ENCODE measurements at places on chromosomes 4 and X.

DNA sequence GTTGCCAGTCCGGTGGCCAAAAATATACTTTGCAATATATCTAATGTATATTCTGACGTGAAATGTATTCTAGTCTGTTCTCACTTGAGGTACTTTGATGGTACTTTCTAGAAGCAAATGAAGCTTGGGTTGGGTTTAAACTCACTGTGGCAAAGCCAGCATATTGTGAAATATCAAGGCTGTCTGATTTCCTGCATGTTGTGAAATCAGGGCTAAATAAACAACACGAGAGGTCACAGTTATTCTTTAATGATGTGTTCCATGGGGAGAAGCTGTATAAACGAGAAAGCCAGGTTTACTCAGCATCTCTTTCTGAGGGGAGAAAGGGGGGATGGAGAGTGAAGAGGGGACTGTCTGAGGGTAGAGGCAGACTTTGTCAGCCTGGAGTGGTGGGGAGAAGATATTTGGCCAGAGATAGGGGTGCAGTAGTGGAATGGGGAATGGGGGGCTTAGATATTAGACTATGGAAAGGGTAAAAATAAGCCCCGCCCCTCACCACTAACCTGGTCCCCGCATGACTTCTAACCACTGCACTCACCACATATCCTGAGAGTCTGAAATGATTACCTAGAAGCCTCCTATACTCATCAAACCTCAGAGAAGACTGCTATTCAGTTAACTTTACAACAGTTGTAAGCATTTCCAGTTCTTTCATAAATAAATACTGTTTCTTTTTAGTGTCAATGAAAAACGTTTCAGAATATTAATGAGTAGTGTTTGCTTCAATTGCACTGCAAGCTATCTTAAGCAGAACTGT is 5.9 kb upstream of the SCARB2 start:
- DNase-seq = no peak

DNA sequence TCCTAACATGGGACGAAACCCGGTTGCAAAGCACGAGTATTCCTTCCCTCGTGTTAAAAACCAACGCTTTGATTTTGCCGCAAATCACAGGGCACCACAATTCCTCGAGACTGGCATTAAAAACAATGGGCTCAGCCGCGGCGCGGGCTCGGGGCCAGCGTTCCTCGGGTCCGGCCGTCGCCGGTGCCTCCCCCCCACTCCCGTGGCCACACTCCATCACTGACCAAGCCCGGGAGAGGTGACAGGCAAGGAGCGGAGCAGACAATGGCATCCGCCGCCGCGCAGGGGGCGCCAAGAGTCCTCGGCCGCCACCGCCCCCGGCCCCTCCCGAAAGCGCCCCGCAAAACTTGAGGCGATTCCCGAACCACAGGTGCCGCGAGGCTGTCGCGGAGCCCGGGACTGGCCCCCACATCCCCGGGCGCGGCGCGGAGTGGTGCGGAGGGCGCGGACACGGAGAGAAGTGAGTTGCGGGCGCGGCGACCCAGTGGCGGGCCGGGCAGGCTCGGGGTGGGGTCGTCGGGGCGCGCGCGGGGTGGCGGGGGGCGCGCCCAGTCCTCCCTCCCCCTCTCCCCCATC is 445 bp downstream of the AP1S2 start:
- no peak for DNase-seq

DNA sequence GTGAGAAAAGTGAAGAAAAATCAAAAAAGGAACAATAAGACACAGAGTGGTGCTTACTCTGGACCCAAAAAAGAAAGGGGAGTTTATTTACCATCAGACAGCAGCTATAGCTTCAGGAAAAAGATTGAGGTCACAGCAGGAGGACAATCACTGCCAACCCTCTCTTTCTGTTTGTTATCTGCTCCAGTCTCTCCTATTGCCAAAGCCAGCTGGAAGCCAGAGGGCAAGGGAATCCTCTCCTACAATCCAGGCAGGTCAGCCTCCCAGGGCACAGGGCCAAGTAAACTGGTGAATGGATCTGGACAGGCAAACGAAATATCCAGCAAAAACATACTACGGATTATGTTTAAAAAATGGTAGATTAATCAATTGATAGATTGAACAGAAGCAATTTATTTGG is 306.9 kb upstream of the SLIT2 start:
- no peak for DNase-seq

- no peak for DNase-seq
Observed at GRCh38 chr4:8185930-8186329, 13.2 kb upstream of the SH3TC1 start.

DNA sequence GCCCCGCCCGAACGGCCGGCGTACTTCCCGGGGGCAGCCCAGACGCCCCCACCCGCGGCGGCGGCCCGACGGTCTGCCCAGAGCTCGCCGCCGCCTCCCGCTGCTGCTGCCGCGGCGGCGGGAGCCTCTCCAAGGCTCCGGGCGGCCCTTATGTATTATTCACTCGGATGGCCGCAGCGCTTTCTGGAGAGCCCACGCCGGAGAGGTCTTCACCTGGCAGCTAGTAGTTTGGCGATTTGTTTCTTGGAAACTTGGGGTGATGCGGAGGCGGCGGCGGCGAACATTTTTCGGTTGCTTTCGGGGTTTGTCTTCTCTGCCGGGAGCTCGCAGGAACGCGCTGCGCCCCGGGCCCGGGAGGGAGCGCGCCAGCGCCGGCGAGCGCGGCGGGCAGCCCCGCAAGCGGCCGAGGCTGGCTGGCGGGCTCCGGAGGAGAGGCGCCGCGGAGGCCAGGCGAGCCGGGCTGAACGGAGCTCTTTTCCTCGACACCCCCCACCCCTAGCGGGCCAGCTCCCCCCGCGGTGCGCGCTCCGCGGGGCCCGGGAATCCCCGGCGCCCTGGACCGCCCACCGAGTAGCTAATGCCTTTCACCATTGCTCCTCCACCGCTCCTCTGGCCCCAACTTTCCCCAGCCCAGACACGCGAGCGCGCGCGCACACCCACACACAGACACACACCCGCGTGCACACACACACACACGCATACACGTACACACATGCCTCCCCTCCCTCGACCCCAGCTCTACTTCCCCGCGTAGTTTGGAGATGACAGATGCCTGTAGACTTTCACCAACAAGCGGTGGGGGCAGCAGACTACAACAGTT is 113.5 kb downstream of the DHX15 start:
- DNase-seq = no peak

GRCh38 chr4:40507977-40508376 is 121.7 kb downstream of the RBM47 start:
- DNase-seq = no peak

- no peak for DNase-seq
Observed at GRCh38 chrX:123271902-123272301, 87.8 kb downstream of the GRIA3 start.

DNA sequence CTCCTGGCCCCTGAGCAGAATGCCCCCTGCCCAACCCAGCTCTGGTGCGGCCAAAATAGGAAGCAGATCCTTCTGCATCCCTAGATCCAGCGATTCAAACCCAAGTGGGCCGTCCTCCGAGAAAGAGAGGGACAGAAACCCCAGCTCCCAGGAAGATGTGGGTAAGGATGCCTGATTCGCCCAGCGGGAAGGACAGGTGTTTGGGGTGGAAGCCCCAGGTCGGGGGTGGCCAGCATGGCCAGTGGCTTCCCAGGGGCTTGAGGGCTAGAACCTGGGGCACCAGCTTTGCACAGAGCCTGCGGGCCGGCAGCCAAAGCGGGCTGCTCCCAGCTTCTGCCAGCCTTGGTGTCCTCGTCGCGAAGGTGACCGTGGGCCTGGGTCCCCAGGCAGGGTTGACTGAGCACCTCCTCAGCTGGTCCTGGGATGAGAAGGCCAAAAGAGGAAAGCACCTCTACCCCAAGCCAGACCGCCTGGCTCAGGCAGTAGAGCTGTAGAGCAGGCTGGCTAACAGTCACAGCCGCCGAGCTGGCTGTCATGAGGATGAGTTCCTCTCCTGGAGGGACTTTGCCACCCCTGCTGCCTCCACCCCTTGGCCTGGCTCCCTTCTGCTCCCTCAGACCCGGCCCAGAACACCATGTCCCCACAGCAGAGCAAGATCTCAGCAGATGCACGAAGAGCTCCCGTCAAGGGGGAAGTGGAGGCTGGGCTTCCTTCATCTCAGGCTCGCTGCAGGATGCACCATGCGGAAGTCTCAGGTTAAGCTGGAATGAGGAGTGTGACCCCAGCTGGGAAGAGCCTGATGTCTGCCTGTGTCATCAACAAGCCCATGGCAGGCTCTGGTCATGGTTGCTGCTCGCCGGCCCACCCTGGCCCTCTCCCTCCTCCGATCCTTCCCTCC is 59.9 kb downstream of the CPZ start:
- DNase-seq = no peak

GRCh38 chrX:37302569-37302968 is 46.6 kb upstream of the PRRG1 start:
- no peak for DNase-seq

DNA sequence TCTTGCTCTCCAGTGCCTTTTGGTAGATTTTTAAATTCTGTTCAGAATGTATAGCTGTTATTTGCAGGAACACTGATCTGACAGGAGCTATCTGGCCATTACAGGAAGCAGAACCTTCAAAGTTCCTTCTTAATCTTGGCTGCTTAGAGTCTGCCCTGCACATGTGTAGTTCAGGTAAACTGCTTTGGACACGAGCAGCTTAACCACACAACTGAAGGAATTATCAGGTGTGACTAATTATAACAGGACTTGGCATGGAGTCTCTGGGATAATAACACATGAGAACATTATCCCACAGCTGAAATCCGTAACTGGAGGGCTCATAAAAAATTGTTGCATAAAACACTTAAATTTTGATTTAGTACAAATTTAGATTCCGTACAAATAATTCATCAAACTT is 11.6 kb upstream of the ING2 start:
- DNase-seq = no peak

DNA sequence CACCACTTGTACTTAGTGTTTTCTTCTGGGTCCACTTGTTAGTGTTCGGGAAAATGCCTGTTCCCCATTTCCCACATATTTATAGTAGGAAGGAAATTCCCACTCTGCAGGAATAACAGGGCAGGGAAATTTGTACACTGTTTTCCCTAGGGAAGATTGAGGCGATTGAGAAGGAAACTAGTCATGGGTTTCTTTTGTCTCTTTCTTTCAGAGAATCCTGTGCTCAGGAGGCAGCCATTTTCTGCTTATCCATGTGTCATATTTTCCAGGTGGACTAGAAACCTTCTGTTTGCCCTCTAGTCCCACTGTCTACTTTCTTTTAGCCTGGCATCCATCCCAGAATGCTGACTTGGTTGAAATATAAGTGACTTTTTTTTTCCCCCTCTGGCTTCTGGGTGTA is 299.1 kb upstream of the ANKRD50 start:
- no peak for DNase-seq

DNA sequence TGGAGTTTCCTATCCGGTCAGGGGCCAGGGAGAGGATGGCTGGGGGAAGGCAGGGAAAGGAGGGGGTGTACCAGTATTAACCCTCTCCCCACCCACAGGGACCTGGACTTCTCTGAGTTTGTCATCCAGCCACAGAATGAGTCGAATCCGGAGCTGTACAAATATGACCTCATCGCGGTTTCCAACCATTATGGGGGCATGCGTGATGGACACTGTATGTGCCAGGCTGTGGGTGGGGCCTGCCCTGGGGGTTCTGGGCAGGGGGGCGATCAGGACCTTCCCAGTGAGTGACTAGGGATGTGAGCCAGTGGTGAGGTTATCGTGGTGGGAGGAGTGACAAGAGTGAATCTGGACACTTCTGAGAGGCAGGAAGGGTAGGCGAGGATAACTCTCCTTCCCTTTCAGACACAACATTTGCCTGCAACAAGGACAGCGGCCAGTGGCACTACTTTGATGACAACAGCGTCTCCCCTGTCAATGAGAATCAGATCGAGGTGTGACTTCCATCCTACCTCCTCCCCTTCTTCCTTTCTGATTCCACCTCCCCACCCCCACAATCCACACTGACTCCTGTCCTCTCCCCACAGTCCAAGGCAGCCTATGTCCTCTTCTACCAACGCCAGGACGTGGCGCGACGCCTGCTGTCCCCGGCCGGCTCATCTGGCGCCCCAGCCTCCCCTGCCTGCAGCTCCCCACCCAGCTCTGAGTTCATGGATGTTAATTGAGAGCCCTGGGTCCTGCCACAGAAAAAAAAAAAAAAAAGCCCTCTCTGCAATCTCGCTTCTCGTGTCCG is 14.6 kb downstream of the USP11 start:
- no peak for DNase-seq

DNA sequence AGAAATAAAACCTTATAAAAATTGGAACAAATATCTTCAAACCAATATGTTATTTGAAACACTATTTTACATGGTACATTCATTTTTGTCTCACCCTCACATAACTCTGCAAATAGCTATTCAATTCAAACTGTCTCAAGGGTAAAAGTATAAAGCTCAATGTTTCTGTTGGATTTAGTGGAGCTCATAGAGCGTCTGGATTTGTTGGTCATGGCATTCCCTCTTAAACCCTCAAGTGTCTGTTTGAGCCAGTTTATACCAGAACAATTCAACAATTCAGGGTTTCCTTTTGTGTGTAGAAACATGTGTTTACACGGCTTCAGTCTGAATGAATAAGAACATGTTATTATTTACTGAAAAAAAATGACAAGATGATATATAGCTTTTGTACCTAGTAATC is 161.6 kb downstream of the PCDH18 start:
- DNase-seq = no peak

GRCh38 chrX:133171962-133172708 is 46.0 kb downstream of the TFDP3 start:
- DNase-seq = no peak

GRCh38 chr4:3724319-3725231 is 41.6 kb upstream of the ADRA2C start:
- DNase-seq = no peak

GRCh38 chr4:101682946-101683345 is 107.6 kb upstream of the BANK1 start:
- no peak for DNase-seq

DNA sequence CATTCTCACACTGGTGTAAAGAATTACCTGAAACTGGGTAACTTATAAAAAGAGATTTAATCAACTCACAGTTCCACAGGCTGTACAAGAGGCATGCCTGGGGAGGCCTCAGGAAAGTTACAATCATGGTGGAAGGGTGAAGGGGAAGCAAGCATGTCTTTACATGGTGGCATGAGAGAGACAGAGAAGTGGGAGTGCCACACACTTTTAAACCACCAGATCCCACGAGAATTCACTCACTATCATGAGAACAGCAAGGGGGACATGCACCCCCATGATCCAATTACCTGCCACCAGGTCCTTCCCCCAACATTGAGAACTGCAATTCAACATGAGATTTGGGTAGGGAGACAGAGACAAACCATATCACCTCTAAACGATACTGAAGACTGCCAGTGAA is 23.0 kb downstream of the EPGN start:
- no peak for DNase-seq

- DNase-seq = no peak
Observed at GRCh38 chr4:172096786-172097185, 283.6 kb downstream of the GALNTL6 start.

- DNase-seq = no peak
Observed at GRCh38 chr4:32658019-32658418, 1937.8 kb downstream of the PCDH7 start.

GRCh38 chr4:118790544-118790943 is 45.4 kb downstream of the SEC24D start:
- no peak for DNase-seq

- DNase-seq = no peak
Observed at GRCh38 chr4:55435141-55435841, 39.5 kb downstream of the TMEM165 start.

GRCh38 chrX:14697451-14697850 is 168.1 kb downstream of the GLRA2 start:
- DNase-seq = no peak

GRCh38 chrX:69813677-69814076 is 197.8 kb downstream of the EDA start:
- no peak for DNase-seq

GRCh38 chr4:36489798-36490197 is 208.4 kb downstream of the DTHD1 start:
- DNase-seq = no peak

GRCh38 chrX:30971774-30972603 is 82.9 kb upstream of the TAB3 start:
- no peak for DNase-seq
